ENCODE measurements at places on chromosomes 7 and 10.

- no peak for DNase-seq
Observed at GRCh38 chr10:110461088-110461487, 36.6 kb upstream of the DUSP5 start.

GRCh38 chr10:30639946-30640786 is 10.6 kb upstream of the LYZL2 start:
- DNase-seq = peak; percentile 55

GRCh38 chr7:44565795-44566559 is 7.7 kb downstream of the DDX56 start:
- DNase-seq = no peak

- no peak for DNase-seq
Observed at GRCh38 chr10:14047431-14047830, 283.3 kb downstream of the FRMD4A start.

- peak; percentile 22 for DNase-seq
Observed at GRCh38 chr7:134854816-134855215, 75.4 kb downstream of the CALD1 start.

DNA sequence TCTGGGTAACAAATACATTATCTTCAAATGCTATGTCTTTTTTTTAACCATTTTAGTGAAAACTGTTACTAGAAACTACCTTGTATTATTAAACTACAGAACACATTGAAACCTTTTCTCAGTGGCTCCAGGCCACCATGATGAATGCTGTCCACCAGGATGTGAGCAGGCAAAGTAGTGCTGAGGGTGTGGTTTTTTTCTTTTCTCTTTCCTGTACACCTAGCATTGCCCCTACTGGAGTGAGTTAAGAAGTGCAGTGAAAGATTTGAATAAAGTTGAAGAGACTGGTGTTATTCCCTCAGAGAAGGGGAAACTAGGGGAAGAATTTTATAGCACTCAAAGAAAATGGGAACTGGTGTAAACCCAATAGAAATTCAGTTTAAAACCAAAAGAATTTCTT is 120.0 kb upstream of the SAMD8 start:
- DNase-seq = no peak

GRCh38 chr7:40199076-40199802 is 64.4 kb downstream of the SUGCT start:
- DNase-seq = peak; percentile 99

DNA sequence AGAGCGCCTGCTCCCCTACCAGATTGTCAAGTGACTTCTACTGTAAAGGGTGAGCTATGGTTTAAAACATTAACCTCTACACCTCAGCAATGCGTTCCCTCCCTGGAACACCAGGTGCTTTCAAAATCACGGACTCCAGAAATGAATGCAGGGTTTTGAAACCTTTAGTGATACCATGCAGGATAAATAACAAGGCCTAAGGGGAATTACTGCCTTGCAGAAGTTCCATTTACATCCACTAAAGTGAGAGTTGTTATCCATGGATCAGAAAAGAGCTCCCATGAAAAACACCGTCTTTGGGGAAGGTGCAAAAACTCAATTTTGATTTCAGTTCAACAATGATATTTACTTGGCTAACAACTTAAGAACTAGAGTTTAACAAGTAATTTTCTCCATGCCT is 4.0 kb downstream of the FZD8 start:
- DNase-seq = no peak

DNA sequence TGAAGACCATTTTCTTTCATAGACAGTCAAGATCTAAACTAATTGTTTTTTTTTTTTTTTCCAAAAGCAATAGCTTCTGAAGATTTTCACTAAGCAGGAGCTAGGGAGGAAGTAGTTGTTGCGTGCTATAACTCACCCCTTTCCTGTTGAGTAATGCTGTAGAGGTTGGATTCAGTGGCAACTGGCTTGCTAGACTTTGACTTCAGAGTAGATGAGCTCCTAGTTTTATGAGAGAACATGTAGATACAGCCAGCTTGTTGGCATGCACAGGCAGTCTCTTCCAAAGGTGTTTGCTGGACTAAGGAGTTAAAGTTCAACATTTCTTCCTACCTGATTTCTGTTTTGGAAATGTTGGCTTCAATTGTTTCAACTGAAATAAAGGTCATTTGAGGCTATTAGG is 66.2 kb upstream of the MXI1 start:
- DNase-seq = no peak

GRCh38 chr10:96259150-96259549 is 12.2 kb downstream of the BLNK start:
- no peak for DNase-seq

DNA sequence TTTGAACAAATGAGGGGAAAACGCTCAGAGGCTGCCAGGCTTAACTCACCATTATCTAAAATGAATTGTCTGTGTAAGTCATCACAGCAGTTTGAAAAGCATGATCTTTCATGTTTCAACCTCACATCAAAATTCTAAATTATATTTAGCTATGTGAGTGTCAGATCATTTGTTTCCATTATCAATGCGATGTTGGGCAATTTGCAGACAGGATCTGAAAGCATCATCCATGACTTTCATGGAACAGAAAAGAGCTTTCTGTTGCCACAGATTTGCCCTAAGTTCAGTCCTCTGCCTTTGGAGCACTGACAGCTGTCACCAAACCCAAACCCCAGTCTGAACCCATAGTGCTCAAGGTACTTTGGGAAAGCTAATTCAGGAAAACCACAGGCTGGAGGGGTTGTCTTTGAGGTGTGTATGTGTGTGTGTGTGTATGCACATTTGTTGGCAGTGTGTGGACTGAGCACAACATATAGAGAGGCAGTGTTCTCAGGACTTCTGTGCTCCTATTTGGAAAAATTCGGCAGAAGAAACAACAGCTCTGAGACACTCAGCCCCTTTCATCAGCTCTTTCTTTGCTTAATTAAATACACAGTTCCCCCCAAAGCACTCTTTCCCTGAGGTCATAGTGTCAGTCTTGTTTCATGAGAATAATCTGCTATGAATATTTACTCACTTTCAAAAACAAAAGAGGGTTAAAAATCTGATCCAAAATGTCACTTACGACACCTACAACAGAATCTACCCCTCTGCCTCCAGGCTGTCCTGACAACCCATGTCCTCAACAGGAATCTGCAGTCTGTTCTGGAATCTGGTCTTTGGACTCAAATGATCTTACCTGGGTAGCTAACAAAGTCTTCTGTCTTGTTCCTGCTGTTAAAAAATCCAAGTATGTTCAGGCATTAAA is 188.5 kb upstream of the KLF14 start:
- DNase-seq = no peak

GRCh38 chr10:43215758-43216455 is 51.0 kb downstream of the RASGEF1A start:
- DNase-seq = no peak

- no peak for DNase-seq
Observed at GRCh38 chr10:98248018-98248417, 20.0 kb downstream of the LOXL4 start.

DNA sequence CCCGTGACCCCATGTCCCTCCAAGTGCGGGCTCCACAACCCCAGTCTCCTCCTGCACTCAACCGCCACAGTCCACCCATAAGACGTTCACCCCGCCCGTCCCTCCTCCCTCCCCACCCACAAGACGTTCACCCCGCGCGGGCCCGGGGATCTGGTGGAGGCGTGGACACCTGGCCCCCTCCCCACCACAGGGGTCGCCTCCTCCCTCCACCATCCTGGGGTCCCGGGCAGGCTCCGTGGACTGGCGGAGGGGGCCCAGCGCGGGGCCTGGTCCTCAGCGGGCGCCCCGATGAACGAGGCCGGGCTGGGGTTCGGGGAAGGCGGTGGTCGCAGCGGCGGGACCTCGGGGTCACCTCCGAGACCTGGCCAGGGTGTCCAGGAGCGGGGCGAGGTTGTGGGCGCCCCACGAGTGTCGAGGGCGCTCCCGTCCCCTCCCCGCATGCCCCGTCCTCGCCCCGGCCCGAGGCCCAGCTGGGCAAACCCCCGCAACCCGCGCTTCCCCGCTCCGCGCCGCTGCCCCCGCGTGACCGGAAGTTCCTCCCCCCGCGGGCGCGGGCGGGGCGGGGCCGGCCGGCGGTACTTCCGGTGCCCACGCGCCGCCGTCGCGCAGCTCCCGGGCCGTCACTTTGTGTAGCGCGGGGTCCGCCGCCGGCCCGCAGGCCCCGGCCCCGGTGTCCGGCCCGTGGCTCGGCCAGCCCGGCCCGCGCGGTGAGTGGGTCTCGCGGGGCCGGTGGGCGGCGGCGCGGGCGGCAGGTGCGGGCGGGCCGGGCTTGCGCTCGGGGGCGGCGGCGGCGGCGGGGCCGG is at the start of gene ZNF316:
Gene ZNF316, plus strand, starts transcription at position 578 of the 803 bp plus-strand sequence. CDS start 5,092 bp downstream, outside the sequence.
- peak; percentile 52 for DNase-seq

GRCh38 chr7:66807736-66808135 is 67.2 kb downstream of the RABGEF1 start:
- DNase-seq = no peak

- DNase-seq = peak; percentile 25
Observed at GRCh38 chr10:89173075-89173474, 34.0 kb downstream of the CH25H start.

- no peak for DNase-seq
Observed at GRCh38 chr7:141866974-141867373, 25.7 kb upstream of the PRSS37 start.

Data from fibroblast of gingiva (primary cell).